ENCODE measurements at places on chromosomes 13 and 19.

- DNase-seq: peak; percentile 9
Measured at GRCh38 chr19:33472691-33473652, 48.6 kb downstream of the PEPD start.

DNA sequence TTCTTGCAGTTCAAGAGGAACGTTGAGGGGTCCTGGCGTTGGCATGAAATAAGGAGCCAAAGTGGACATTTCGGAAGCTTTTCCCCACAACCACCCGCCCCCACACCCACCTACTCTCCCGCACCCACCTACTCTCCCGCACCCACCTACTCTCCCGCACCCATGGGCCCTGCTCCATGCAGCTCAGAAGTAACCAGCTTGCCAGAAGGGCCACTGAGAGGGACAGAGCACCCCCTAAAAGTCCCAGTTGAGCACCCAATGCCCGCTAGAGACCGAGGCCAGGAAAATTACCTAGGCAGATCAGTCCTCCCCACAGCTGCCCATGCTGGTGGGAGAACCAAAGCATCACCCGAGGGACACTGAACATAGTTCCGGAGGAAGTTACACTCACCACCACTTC, 11.8 kb downstream of the VSTM2B start:
- no peak for DNase-seq

- no peak for DNase-seq
Measured at GRCh38 chr13:90717451-90717936, 630.0 kb upstream of the MIR17HG start.

DNA sequence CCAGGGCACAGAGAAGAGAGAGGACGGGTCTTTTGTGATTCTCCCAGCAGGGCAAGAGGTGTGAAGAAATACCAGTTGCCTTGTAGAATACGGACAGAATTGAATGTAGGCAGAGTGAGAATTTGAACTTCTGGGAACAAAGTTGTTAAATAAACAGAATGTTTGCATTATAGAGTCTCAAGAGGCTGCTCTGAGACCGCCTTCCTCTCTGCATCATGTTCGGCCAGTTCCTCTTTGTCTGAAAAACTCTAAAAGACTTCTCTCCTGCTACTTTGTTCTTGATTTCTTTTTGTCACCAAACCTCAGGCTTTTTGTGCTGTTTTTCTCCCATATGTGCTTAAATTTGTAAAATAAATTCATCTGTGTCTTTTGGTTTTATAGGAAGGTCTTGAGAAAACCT, 256.4 kb downstream of the DLEU7 start:
- DNase-seq: no peak

DNA sequence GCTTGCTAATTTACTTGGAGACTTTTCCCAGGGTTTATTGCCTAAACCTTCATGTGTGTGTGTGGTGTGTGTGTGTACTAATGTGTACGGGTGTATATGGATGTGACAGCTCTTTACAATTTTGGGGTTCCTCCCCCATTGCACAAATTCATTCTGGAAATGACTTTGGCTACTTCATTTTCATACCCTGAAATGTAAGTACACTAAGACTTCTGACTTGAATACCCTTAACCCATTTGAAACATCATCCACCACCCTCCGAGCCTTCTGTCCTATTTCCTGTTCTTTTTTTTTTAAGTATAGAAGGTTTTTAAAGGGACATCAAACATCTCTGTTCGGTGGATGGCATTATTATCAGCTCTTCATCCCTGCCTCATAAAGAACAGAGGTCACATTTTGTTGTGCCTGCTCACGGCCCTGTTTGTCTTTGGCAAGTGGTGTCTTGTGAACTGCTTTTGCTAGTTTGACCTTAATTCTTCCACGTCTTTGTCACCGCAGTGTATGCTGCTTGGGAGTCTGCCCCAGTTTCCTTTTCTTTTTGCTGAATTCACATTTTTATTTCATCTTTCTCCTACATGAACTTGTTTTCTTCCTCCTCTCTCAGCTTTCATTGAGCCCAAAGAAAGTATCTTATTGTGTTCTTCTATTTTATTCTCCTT, 228.3 kb downstream of the FOXO1 start:
- DNase-seq: no peak

GRCh38 chr13:50783066-50783465, 60.4 kb downstream of the DLEU7 start:
- DNase-seq: no peak

DNA sequence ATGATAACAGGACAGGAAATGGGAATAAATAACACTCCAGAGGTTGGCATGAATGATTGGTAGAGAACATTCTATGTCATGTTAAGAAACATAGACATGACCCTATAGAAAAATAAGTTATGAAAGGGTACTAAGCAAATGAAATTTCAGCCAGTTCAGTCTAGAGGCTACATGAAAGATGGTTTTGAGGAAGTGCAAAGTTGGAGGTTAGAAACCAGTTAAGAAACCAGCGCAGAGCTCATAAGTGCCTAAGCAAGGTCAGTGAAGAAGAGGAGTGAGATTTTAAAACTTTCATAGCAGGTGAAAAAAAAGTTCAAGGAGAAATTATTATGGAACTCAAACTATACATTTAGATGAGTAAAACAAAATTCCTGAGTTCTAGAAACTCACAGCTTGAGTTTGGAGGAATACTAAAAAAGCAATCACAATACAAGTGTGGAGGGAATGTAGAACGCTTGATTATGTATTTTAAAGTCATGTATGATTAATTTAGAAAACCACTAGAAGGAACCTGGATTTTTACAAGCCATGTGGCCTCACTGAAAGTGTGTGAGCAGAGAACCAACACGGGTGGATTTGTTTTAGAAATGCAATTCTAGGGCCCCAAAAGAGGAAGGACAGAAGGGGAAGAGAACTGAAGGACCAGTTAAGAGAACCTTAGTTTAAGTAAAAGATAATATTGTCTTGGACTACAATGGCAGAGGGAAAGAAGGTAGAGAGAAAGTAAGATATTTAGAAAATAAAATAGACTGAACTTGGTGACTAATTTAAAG, 162.4 kb downstream of the PCDH20 start:
- no peak for DNase-seq

DNA sequence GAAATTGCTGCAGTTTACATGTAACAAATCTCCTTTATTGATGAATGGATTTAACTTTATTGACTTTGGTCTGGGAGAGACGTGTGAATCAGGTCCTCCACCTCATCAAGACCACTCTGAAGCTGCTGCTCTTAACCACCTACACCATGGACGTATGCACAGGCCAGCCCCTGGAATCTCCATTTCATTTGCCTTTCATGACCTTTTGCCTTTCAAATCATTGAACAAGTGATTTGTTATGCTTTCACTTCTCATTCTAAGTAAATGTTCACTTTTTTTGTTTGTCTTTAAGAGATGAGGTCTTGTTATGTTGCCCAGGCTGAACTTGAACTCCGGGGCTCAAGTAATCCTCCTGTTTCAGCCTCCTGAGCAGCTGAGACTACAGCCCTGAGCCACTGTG, 240.0 kb upstream of the SERP2 start:
- DNase-seq: no peak

DNA sequence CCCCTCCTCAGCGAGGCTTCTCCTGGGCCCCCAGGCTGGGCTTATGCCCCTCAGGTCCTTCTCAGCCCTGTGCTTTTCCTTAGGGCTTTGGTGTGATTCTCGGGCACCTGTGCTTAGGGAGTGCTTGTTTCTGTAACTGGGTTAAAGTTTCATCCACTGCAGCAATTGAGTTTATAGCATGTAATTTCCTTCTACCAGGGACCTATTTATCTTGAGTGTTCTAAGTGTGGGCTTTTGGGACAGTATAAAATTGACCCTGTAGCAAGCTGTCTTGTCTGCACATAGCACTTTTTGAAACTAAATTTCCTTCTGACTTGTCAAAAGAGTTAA, 47.6 kb downstream of the GATAD2A start:
- DNase-seq: no peak

- no peak for DNase-seq
Measured at GRCh38 chr13:77055158-77055557, 28.2 kb upstream of the FBXL3 start.

DNA sequence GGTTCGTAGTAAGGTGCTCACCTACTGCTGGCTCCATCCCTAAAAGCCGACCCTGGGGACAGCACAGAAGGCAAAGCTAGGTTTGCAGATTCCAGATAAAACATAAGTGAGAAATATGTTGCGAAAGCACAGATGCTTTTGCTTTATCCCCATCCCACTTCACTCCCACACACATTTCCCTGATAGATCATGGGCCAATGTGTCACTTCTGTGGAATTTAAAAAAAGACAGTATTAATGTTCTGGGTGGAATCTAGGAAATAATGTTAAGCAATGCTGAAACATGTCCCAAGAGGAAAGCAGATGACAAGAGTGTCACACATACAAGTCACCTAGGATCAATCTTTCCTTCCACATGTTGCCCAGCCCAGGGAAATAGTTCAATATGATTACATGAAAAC, 661.0 kb upstream of the MIR17HG start:
- no peak for DNase-seq

- DNase-seq: no peak
Measured at GRCh38 chr13:30804474-30804873, 69.1 kb downstream of the ALOX5AP start.

DNA sequence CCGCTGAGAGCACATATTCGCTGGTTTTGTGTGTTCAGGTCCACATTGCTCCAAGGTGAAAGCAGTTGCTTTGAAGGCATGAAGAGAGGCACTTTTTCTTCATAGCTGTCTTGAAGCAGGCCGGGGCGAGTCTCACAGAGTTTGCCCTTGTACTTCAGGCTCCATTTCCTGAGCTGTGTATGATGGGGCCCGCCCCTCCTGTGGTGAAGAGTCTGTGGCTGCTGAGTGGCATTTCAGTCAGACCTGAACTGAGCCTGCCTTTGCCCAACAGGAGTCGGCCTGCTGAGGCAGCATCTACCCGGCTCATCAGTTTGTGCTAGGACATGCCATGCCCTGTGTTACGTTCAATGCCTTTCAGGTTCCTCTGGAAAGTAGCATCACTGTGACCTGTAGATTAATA, 44.4 kb upstream of the C1QTNF9 start:
- peak; percentile 88 for DNase-seq

Data from CD8-positive, alpha-beta T cell (primary cell).